ENCODE measurements at places on chromosomes 3 and 15. TPM values are rescaled to one million over a fixed set of nuclear protein-coding genes. Genes with fewer than 3 reads are reported as not detected.

Gene DBR1
- total RNA-seq: 9.7 TPM

Gene NECTIN3
- total RNA-seq: not detected

DNA sequence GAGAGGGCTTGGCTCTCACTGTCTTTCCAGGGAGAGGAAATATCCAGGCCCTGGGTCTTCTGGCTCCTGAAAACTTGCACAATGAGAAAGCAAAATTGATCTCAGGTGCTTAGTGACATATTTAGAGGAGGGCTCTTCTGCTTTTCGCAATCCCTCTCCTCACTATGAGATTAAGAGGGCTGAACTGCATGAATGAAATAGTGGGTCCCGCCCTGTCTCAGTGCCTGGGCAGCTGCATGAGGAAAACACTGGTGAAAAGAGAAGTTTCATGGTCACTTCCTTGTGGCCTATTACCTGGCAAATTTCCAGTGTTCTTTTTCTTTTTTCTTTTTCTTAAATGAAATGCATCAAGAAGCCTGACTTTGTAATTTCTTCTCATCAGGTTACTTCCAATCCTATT lies 73.5 kb downstream of the TRAK1 start:
- no peak for DNase-seq

- DNase-seq: no peak
Measured at GRCh38 chr3:194683380-194683779, 2.3 kb upstream of the FAM43A start.

DNA sequence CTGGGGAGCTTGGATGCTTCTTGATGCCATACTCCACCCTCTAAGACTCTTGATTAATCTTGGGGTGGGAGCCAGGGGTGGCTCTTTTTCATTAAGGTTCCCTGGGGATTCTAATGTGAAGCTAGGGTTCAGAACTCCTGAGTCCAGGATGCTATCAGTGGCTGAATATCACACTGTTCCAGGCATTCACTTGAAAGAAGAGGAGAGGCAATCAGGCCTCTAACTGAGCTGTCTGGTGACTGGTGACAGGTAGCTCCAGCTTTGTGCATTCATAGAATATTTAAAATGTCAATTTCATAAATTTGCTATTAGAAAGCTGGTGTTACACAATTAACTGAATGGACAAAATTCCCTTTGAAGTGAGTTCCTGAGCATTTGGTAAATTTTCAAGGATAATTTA lies 139.0 kb downstream of the CHDH start:
- DNase-seq: no peak

GRCh38 chr3:155908086-155908485 lies 37.6 kb downstream of the GMPS start:
- DNase-seq: no peak

DNA sequence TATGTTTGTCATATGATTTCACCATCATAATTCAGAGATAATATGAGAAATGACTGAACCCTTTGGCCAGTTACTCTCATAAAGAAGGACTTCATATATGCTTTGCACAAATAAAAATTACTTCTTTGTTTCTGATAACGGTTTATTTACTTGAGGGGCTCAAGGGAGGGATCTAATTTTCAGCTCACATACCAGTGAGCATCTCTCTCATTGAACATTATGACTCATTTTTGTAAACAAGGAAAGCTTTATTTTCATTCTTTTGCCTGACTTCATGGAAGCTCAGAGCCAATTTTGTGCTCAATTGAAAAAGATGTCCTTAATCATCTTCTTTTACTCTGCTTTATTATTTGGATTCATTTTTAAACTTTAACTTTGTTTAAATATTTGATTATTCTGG lies 5.8 kb downstream of the NLGN1 start:
- DNase-seq: no peak

Gene SH2D7
- not detected for total RNA-seq

DNA sequence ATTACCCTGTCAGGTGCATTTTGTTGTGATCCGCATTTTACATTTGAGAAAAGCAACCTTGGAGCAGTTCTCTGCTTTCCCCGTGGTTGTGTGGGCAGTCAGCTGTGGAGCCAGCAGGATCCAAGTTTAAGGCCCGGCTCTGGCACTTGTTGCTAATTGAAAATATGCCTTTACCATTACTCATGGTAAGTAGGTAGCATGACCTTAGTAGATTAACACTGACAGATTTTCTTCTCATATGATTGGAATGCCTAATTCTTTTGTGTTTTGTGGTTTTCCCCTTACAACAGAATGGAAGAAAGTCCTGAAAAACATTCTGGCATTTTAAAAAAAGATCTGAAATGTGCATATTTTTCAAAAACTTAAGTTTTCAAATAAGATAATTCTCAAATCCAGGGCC lies 246.5 kb upstream of the LRRN1 start:
- DNase-seq: no peak

DNA sequence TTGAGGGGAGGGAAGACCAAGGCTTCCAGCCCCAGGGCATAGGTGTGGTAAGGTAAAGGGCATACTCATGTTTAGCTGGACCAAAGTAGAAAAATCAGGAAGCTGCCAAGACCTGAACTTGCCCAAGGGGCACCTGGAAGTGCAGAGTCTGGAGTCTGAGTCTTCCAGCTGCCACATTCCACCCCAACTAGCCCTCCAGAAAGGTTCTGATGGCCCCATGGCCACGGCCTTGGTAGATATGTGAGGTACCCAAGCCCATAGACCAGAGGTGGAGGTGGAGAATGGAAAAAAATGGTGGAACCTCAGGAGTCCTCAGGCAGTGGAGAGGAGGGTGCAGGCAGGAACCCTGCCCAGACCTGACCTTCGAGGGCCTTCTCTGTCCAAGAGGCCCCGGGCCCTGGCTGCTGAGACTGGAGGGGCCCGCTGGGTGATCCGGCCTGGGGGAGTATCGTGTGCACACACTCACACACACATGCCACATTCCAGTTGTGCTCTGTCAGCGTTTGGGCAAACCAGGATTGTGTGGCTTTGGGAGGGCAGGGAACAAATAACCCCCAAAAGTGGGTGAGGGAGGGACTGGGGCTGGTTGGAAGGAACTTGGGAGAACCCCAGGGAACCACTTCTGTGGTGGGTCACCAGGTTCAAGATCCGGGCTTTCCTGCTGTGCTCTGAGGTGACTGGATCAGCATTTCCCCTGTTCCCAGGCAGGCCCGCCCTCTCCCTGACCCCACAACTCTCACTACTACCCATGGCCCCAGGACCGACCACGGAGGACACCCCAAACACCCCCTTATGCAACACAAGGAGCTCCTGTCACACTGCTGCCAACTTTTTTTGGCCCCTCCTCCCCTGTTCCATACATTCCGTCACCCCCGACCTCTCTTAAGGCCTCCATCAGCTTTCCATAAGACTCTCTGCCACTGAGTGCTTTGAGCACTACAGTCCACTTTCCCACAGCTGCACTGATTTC lies 11.6 kb downstream of the MYL3 start:
- no peak for DNase-seq

Gene PLA2G4F
- total RNA-seq: not detected

- no peak for DNase-seq
Measured at GRCh38 chr15:47998619-47999019, 122.2 kb upstream of the SLC24A5 start.

Gene PML
- 15.4 TPM for total RNA-seq

GRCh38 chr15:63872759-63873510 lies 39.2 kb upstream of the HERC1 start:
- DNase-seq: no peak

DNA sequence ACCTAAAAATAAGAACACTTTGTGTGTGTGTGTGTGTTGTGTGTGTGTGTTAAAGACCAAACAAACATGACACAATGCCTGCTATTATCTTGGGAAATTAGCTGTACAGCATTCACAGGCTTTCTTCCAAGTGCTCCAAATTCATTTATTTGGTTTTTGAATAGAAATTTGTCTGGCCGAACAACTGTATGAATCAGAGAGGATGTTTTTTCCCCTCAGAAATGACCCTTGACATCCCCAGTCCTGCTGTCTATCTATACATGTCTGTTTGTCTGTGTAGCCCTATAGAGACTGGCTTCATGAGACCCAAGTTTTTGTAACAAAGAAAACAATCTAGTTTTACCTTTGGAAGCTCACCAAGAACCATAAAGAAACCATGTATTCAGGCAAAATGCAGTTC lies 549.8 kb downstream of the NSUN3 start:
- no peak for DNase-seq

Gene PATL2
- 1.0 TPM for total RNA-seq
